ENCODE measurements at places on chromosomes 7 and 10.
A peak's percentile ranks its signal among the peaks of the same experiment; 100 is the strongest.

GRCh38 chr10:113554214-113554613 is 1.4 kb downstream of the HABP2 start:
- DNase-seq: no peak

DNA sequence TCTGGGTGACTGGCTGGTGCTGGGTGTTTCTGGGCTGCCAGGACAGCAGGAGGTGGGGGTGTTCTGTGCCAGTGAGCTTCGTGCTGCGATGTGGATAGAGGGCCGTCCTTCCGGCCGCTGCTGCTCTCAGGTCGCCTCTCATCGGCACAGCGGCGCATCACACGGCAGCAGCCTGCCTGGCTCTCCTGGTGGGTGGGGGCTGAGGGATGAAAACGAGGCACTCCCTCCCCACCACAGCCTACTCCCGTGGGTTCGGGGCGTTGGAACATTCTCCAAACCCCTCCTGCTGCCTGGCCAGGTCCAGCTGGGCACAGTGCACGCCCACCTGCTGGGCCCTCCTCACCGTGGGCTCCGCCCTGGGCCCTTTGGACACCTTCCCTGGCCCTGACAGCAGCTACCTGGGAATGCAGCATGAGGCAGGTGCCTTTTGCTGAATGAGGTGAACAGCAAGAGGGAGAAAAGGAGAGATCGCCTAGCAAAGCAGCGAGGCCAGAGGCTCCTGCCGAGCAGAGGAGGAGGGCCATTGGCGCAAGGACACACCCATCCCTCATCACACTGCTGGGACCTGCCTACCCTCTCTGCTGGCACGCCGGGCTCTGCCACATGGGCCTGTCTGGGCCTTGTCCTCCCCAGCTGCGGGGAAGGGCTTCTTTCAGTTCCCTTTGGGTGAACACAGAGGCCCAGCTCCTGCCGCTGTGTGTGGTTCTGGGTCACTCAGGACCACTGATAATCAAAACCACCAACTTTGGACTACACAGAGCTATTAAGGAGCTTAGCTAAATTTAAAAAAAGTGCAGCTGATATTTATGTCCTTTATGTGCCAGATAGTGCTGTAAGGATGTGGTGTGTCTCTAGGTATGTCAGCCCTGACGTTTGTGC is 33.4 kb downstream of the INPP5A start:
- no peak for DNase-seq

- no peak for DNase-seq
These were observed 112.3 kb downstream of the ITGB8 start for GRCh38 chr7:20442951-20443350.

- peak; percentile 9 for DNase-seq
These were observed 1.2 kb upstream of the ADD3 start for GRCh38 chr10:110006358-110007160.
